ENCODE measurements at places on chromosomes 5 and 9.

GRCh38 chr5:114435885-114436299, 74.0 kb downstream of the KCNN2 start:
- no peak for DNase-seq

DNA sequence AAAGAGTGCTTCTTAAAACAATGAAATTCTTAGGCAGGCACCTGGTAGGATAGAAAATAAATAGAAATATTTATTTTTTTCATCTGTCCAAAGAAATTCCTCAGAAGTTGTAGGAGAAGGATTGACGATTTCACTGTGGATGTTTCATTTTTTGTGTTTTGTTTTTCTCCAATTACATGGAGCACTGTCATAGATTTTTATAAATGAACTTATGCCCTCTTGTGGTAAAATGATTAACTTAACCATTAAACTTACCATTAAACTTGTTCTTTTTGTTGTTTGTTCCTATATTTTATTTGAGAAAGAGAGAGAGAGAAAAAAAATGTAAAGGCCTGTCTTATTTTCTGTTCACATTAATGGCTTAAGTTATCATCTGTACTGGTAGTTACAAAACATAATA, 339.2 kb downstream of the PRR16 start:
- DNase-seq: no peak

- DNase-seq: no peak
These were observed 556.1 kb downstream of the CDH9 start for GRCh38 chr5:26482076-26482809.

DNA sequence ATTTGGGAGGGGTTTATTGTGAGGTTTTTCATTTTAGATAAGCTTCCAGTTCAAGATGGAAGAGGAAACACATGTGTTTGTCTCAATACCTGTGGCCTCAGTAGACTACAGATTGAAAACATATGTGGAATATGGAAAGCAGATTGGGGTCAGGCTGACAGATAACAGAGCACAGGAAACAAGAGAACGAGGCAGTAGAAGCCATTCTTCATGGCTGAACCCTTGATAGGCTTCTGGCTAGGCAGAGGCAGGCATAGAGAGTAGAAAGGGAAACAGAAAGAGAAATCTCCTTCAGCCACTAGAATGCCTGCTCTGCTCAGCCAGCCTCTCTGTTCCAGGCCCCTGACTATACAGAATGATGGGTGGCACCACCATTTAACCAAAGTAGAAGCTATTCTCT, 152.5 kb downstream of the MUSK start:
- no peak for DNase-seq

DNA sequence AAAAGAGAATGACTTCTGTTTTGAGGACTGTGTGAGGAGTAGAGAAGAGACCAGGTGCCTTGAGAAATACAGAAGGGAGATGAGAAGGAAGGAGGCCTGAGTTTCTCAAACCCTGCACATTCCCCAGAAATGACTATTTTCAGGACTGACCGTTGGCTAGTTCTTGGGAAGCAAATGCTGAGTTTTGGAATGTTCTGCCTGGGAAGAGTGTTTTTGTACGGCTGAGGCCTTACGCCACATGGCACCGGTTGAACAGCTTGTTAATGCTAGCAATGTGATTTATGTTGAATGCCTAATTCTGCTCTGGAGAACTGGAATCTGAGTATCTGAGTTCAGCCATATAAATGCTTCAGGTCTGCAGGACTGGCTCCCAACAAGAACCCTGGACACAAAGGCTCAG, 152.7 kb upstream of the ADAMTS16 start:
- DNase-seq: no peak

DNA sequence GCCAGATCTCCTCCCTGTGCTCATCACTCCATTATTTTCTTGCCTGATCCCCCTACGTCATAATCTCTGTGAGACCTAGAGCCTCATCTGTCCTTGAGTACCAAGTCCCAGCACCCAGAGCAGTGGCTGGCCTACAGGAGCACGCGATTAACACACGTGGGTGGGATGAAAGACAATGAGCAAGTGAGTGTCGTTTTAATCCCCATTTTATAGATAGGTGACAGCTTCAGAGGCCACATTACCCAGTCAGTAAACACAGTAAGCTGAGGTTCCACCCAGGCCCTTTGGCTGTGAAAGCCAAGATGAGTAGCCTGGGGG, 17.3 kb downstream of the TRUB2 start:
- DNase-seq: no peak

DNA sequence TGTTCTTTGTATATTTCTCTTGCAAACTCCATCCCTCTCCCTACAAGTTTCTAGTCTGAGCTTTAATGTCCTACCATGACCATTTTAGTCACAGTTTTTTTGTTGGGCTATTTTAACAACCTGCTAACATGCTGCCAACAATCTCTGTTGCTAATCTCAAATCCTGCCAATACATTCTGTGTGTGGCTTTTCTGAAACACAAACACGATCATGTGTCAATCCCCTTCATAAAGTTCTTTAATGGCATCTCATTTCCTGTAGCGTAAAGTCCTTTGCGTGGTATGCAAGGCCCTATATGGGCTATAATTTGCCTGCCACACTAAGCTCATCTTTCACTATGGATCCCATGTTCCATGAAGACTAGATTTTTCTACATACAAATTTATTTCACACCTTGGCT, 180.6 kb downstream of the CWC27 start:
- no peak for DNase-seq
